T-helper 2 cell (primary cell): ENCODE measurements at places on chromosomes 4 and X.

GRCh38 chrX:108071578-108071977, 19.8 kb downstream of the PSMD10 start:
- no peak for DNase-seq

- no peak for DNase-seq
Measured at GRCh38 chr4:176910646-176911045, 117.9 kb upstream of the VEGFC start.

GRCh38 chrX:72715546-72715945, 1.4 kb upstream of the PHKA1 start:
- DNase-seq, result no peak

DNA sequence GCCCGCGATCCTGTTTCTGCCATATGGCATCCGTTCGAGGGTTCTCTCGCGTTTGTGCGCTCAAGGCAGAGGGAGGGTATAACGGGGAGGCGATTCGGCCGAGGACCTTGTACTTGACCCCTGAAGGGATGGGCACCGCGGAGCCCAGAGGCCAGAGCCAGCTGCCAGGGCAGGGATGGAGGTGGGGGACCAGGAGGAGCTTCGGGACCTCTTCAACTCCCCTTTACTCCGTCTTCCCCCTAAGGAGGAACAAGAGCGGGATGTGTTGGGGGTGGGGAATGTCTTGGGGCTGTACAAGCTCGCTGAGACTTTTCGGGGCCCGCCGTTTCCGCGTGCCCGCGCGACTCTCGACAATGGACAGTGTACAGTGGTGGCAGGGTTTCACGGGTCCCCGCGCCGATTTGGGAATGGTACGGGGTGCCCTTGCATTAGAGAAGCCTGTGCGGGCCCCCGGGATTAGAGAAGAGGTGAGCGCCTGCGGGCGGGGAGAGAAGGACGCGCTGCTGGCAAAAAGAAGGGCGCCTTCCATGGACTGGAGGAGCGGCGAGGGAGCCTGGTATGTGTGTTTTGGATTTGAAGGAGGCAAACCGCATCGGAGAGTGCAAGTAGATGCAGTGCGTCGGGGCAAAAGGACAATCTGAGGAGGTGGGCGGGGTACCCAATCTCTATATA, 760 bp downstream of the UGT8 start:
- DNase-seq, result no peak

DNA sequence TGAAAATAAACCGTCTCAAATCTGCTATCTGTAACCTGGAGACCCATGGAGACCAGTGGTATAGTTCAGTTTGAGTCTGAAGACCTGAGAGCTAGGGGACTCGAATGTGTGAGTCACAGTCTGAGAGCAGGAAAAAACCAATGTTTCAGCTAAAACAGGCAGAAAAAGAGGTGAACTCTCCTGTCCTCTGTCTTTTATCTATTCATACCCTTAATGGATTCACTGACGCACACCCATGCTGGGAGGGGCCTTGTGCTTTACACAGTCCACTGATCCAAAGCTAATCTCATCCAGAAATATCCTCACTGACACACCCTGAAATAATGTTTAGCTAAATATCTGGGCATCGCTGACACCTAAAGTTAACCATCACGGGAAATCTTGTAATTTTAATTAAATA, 297.9 kb downstream of the GPM6A start:
- DNase-seq, result no peak

DNA sequence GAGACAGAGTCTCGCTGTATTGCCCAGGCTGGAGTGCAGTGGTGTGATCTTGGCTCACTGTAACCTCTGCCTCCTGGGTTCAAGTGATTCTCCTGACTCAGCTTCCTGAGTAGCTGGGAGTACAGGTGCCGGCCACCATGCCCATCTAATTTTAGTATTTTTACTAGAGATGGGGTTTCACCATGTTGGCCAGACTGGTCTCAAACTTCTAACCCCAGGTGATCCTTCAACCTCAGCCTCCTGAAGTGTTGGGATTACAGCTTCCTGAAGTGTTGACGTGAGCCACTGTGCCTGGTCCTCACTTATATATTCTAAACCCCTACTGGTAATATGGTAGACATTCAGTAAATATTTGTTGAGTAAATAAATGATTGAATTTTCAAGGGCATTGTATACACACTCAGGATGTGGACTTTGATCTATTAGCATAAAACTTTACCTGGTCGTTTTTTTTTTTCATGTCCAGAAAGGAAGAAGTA, 33.0 kb downstream of the MTHFD2L start:
- no peak for DNase-seq

- DNase-seq, result no peak
Measured at GRCh38 chr4:81021981-81022380, 8.5 kb upstream of the BMP3 start.

- no peak for DNase-seq
Measured at GRCh38 chrX:102808336-102808735, 87.8 kb downstream of the GPRASP3 start.

DNA sequence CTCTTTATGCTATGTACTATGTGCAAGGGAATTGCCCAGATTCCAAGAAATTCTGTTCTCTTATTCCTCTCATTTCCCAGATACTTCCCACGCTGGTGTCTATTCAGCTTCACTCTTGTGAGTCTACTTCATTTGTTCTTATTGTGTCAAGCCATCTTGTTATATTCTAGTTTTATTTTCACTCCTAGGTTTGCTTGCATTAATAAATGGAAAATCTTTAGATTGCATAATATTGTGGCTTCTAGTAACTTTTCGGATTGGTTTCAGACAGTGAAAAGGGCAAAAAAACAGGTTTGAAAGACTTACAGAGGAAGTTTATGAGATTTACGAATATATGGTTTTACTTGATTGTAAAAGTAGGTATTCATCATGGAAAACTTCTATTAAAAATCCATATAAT, 128.4 kb downstream of the BTC start:
- DNase-seq, result no peak

- no peak for DNase-seq
Measured at GRCh38 chrX:112968351-112969133, 127.9 kb upstream of the AMOT start.
